ENCODE measurements at places on chromosomes 1 and 21. TPM values are rescaled to one million over a fixed set of nuclear protein-coding genes. Genes with fewer than 3 reads are reported as not detected.

The CCDC30 gene
- 2.3 TPM for total RNA-seq

The GPATCH2 gene
- 7.0 TPM for total RNA-seq

The SAMD11 gene
- 4.6 TPM for total RNA-seq

The CTBS gene
- total RNA-seq: 14.2 TPM

The PTPN14 gene
- total RNA-seq: 38.7 TPM

The GPR157 gene
- 3.1 TPM for total RNA-seq

The TMEM269 gene
- not detected for total RNA-seq

The FCAMR gene
- not detected for total RNA-seq

The S100A8 gene
- total RNA-seq: 46.4 TPM

The MAP10 gene
- 1.6 TPM for total RNA-seq

The GSTM2 gene
- 126 TPM for total RNA-seq

The C4BPB gene
- total RNA-seq: not detected

The ZNF644 gene
- total RNA-seq: 53.7 TPM

The OPTC gene
- not detected for total RNA-seq

The PTCH2 gene
- 1.8 TPM for total RNA-seq

The CYP4X1 gene
- 16.5 TPM for total RNA-seq

The SHISA4 gene
- total RNA-seq: 12.5 TPM

The ARHGAP30 gene
- 7.5 TPM for total RNA-seq

The SLC6A9 gene
- total RNA-seq: 1.5 TPM

The GJA9 gene
- total RNA-seq: not detected

The TTC39A gene
- 159 TPM for total RNA-seq

The GRIK1 gene
- total RNA-seq: not detected

The SHE gene
- total RNA-seq: 4.9 TPM

The TCHH gene
- total RNA-seq: not detected

The BATF3 gene
- not detected for total RNA-seq

The FCRL2 gene
- total RNA-seq: 2.5 TPM

The TTLL10 gene
- not detected for total RNA-seq

The ACTL8 gene
- total RNA-seq: not detected

The FH gene
- total RNA-seq: 10.4 TPM

The RCAN3 gene
- total RNA-seq: 52.0 TPM

The FBXO2 gene
- total RNA-seq: 5.0 TPM

The RHD gene
- not detected for total RNA-seq

The GCSAML gene
- total RNA-seq: not detected

The ZNF672 gene
- 57.8 TPM for total RNA-seq

The ARF1 gene
- 122 TPM for total RNA-seq

The PGM1 gene
- 21.4 TPM for total RNA-seq

The FAM76A gene
- 12.5 TPM for total RNA-seq

The BCAR3 gene
- 18.1 TPM for total RNA-seq

The PRAMEF17 gene
- total RNA-seq: not detected

The C1QA gene
- total RNA-seq: 115 TPM

The CD34 gene
- total RNA-seq: 13.9 TPM

The OSCP1 gene
- 9.7 TPM for total RNA-seq
